ENCODE measurements at places on chromosomes 4 and X.
A peak's percentile ranks its signal among the peaks of the same experiment; 100 is the strongest.

GRCh38 chr4:167702391-167702790 is 389.9 kb upstream of the ANXA10 start:
- no peak for DNase-seq

DNA sequence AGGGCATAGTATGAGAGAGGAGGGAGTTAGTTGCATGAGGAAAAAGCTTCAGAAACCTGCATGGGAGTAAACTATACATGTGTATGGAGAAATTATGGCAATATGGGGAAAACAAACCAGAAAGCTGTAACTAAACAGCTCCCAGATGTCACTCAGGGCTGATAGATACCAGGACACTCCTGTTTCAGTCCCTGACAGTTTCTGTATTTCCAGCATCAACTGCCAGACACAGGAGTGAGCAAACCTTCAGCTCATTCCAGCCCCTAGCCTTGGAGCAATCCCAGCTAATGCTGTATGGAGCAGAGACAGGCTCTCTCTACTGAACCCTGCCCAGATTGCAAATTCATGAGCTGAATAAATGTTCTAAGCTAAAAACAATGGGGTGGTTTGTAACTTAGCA is 382.9 kb upstream of the MAGEB18 start:
- no peak for DNase-seq

- no peak for DNase-seq
These were observed 2.0 kb downstream of the CPE start for GRCh38 chr4:165380805-165381204.

- no peak for DNase-seq
These were observed 90.8 kb downstream of the AFF1 start for GRCh38 chr4:87025614-87026041.

DNA sequence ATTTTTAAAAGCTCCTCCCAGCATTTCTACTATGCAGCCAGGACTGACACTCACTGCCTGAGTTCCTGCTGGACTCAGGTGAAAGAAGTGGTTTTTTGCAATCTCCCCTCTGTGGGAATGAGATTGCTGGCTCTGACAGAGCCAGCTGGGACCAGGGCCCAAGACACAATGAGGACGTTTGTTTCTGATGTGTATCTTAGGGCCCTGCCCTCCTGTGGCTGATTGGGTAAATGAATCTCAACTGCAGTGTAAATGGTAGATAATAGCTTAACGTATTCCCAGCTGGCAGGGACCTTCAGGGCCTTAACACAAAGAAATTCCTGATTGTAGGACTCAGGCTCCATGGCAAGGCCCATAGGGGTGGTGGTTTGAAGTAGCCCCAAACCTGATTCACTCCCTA is 85.8 kb upstream of the PRPS1 start:
- DNase-seq, result peak; percentile 40

DNA sequence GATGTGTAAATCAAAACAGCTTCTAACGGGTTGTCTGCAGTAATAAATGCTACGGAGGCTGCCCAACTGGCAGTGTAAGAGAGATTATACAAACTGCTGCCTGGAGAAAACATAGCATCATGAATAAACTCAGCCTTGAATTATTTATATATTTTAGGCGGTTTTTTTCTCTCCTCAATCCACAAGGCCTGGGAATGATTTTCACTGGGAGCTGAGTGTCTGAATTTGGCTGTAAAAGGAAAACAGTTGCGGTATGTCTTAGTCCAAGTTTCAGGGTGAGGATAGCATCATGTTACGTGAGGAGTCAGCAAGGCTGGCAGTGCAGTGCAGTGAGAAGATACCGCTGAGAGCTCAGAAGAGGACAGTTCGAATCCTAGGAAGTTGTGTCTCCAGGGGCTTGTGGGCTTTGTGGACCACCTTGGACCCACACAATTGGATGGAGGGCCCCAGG is 291.5 kb upstream of the BOD1L1 start:
- no peak for DNase-seq

- DNase-seq, result no peak
These were observed 1606.2 kb upstream of the PCDH7 start for GRCh38 chr4:29113960-29114359.

DNA sequence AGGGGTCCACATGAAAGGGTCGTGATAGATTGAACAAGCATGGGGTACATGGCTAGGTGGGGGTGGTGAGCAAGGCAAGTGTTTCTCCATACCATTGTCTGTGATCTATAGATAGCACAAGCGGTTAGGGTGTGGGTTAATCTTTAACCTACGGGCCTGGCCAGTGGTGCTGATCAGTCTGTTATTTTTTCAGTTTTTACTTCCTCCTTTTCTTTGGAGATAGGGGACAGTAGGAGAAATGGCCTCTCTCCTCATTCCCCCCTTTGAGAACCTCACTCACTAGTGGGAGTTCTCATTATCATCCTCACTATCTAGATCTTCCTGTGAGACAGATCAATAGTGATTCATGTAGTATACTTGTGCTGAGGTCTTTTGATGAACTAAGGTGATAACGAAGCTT is 16.2 kb upstream of the GPKOW start:
- no peak for DNase-seq

- no peak for DNase-seq
These were observed 57.3 kb upstream of the PRSS12 start for GRCh38 chr4:118410138-118410537.

GRCh38 chrX:104459796-104460195 is 106.2 kb upstream of the IL1RAPL2 start:
- no peak for DNase-seq

DNA sequence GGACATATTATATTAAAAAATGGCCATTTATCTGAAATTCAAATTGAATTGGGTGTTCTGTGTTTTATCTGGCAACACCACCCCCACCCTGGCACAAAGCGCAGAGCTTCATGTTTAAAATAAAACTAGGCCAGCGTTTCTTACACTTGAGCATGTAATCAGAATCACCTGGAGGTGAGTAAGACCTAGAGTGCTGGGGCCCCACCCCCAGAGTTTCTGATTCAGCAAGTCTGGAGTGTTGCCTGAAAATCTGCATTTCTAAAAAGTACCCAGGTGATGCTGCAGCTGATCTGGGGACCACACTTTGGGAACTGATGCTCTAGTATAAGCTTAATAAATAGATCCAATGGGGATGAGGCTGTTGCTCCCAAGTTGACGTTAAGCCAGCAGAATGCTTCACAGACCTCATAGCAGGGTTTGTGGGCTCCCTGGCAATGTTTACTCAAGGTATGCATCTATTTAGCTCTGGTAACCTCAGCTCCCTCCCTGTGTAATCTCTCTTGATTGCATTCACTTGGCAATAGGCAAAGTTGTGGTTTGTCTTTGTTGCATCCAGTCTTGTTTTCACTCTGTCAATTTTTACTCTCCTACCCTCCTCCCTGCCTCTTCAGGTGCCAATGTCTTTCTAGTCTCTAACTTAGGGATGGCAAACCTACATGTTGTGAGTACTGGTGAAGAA is 99.8 kb upstream of the TEX13D start:
- no peak for DNase-seq

- DNase-seq, result no peak
These were observed 63.3 kb downstream of the SEL1L3 start for GRCh38 chr4:25799522-25799921.

- no peak for DNase-seq
These were observed 20.4 kb downstream of the NUP54 start for GRCh38 chr4:76127754-76128153.

DNA sequence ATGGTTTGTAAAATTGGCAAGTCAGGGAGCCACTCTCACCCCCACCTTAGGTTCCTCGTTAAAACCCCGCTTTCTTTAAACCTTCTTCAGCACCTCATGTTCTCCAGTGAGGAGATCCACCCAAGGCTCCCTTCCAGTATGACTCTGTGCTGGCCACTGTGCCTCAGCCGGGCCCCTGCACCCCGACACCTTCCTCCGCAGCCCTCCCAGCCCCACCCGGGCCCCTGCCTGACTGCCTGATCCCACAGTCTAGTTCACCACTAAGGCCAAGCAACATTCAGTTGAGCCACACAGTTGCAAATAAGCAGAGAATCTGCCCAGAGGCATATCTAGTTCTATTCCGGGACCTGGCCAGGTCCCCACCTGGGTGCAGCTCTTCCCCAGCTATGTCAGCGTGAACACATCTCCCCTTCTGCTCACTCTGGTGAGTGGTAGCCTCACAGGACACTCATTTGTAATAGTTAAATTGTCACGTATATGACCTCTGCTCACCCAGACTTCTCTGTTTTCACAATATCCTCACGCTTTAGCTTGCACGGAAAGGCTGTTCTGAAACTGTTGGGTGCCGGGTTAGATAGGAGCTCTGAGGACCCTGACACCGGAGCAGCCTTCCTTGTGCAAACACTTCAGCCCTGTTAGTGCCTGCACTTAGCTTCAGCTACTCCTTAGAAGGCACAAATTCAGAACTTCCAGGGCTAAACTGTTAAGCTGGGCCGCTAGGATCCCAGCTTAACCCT is 146.8 kb downstream of the DCTD start:
- peak; percentile 42 for DNase-seq

- no peak for DNase-seq
These were observed 492.1 kb downstream of the IL15 start for GRCh38 chr4:142128529-142128928.

GRCh38 chrX:78759081-78759480 is 11.6 kb downstream of the LPAR4 start:
- no peak for DNase-seq

DNA sequence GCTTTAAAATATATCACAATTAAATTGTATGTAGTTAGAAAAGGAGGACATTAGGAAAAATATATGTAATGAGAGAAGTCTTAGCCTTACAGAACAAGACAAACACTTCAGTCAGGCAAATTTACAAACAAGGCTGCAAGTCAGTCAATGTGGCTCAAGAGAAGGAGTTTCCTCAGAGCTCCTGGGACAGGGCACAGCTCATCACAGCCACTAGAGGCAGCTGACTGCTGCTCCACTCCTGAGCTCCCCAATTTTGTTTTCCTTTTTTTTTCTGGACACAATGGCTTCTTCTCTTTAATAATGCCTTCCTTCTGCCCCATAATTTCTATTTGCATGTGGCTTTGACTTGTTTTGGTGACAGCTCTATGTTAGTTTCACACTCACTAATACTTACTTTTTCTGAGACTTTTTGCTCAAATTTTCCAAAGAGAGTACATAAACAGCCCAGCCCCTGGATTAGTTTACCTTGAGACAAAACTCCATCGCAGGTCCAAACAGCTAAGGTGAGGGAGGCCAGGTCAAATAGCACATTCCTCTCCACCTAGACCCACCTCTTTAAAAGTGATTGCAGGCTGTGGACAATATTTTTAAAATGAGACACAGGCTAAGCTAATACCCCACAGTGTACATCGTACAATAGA is 850.4 kb upstream of the FRG1 start:
- peak; percentile 62 for DNase-seq

GRCh38 chrX:40784516-40785151 is 49.3 kb upstream of the MED14 start:
- DNase-seq, result no peak

DNA sequence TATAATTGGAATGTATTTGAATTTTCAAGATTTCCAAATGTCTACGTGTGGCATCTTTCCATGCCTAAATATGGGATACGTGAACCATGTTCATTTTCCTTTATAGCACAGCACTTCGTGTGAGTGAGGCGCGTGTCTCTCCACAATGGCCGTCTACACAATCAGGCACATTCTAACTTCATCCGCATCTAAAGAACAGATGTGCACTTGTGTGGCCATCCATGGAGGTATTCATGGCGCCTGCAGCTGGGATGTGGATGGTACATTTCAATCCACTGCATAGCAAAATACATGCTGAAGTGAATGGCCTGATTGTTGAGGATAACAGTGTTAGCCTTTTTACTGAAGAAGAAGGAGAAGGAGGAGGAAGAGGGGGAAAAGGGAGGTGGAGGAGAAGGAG is 34.5 kb upstream of the TRIM2 start:
- no peak for DNase-seq

- no peak for DNase-seq
These were observed 95.6 kb downstream of the REPS2 start for GRCh38 chrX:17042037-17042436.

- no peak for DNase-seq
These were observed 89.0 kb downstream of the LUZP4 start for GRCh38 chrX:115378471-115378870.

DNA sequence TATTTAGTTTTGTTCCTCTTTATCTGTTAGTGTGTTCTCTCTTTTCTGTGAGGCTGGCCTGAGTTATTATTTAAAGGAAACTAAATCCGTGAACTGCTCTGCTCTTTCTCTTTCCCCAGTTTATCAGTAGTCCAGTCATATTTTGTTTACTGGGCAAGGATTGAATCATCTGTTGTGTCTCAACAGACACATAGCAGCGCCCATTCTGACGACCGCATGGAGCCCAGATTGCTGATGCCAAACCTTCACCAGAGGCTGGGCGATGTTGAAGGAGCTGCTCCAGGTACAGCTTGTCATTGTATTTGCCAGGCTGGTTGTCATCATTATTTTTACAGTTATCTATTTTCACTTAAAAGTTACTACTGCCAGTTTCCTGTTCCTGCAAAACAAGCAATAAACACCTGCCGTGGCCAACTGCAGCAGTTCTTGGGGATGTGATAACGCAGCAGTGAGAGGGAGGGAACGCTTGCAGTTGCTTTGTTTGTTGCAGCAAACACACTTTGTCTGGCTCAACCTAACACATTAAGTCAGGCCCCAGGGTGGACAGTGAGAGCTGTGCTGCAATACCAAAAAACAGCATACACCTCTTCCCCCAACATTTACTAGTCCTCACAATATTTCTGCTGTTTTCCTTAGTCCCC is 10.1 kb downstream of the REELD1 start:
- no peak for DNase-seq

- DNase-seq, result peak; percentile 9
These were observed 831.5 kb downstream of the STIM2 start for GRCh38 chr4:27692158-27692557.

GRCh38 chrX:110491846-110492620 is 133.4 kb downstream of the RTL9 start:
- DNase-seq, result no peak

DNA sequence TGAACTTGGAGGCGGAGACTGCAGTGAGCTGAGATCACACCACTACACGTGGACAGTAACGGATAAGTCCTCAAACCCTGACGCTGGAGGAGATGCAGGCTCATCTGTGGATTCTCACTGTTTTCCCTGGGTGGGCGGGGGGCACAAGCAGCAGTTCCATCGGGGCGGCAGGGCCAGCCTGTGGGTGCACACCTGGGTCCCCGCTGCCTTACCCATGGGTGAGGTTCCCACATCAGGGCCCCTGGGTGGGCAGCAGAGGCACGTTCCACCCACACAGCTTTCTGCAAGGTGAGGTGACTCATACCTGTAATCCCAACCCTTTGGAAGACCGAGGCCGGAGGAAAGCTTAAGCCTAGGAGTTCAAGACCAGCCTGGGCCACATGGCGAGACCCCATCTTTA is 56.6 kb upstream of the MXD4 start:
- no peak for DNase-seq

GRCh38 chr4:40897557-40898203 is 147.9 kb downstream of the NSUN7 start:
- peak; percentile 80 for DNase-seq
